Dermis blood vessel endothelial cell (primary cell): ENCODE measurements at places on chromosomes 12 and 14. TPM values are rescaled to one million over a fixed set of nuclear protein-coding genes. Genes with fewer than 3 reads are reported as not detected.

FGD6 gene
- 19.6 and 27.0 TPM in 2 replicates for total RNA-seq

FAIM2 gene
- total RNA-seq: not detected in 2 replicates

RCOR1 gene
- 14.0 and 24.6 TPM in 2 replicates for total RNA-seq

MIPOL1 gene
- total RNA-seq: 9.5 and 13.0 TPM in 2 replicates

ANO6 gene
- total RNA-seq: 66.5 and 89.7 TPM in 2 replicates

SRRM4 gene
- total RNA-seq: not detected in 2 replicates

CSRP2 gene
- total RNA-seq: 21.0 and 22.8 TPM in 2 replicates

SLC17A8 gene
- total RNA-seq: not detected in 2 replicates

CDKN3 gene
- 34.4 and 83.6 TPM in 2 replicates for total RNA-seq

IKZF4 gene
- 0.70 and 1.4 TPM in 2 replicates for total RNA-seq

AGAP2 gene
- under 0.01 and 0.19 TPM in 2 replicates for total RNA-seq

JDP2 gene
- 10.2 and 16.0 TPM in 2 replicates for total RNA-seq

TSPAN19 gene
- total RNA-seq: under 0.01 TPM in 1 of 2 replicates, not detected in the other

TCL1A gene
- not detected in 2 replicates for total RNA-seq

GPR132 gene
- 0.09 and 0.85 TPM in 2 replicates for total RNA-seq

BATF gene
- 2.0 and 3.2 TPM in 2 replicates for total RNA-seq

RDH12 gene
- total RNA-seq: not detected in 2 replicates

ZFYVE26 gene
- total RNA-seq: 23.7 and 26.7 TPM in 2 replicates

GLIPR1L1 gene
- not detected in 2 replicates for total RNA-seq

TOMM20L gene
- not detected in 2 replicates for total RNA-seq

BRAP gene
- 20.6 and 25.5 TPM in 2 replicates for total RNA-seq

FOXG1 gene
- total RNA-seq: not detected in 2 replicates

TAS2R14 gene
- 0.74 and 2.0 TPM in 2 replicates for total RNA-seq

MYG1 gene
- 35.2 and 43.1 TPM in 2 replicates for total RNA-seq

CPNE6 gene
- not detected in 2 replicates for total RNA-seq

DPY19L2 gene
- total RNA-seq: 0.51 and 2.4 TPM in 2 replicates

TGFB3 gene
- 2.6 and 4.1 TPM in 2 replicates for total RNA-seq

ACOT4 gene
- total RNA-seq: 0.34 and 1.3 TPM in 2 replicates

PLEK2 gene
- total RNA-seq: 1.4 TPM in 2 replicates

ARMH4 gene
- 1.5 and 2.0 TPM in 2 replicates for total RNA-seq

ZNF705A gene
- under 0.01 TPM in 1 of 2 replicates, not detected in the other for total RNA-seq

PCK2 gene
- total RNA-seq: 5.8 and 10.5 TPM in 2 replicates

MDGA2 gene
- total RNA-seq: not detected in 2 replicates

FCF1 gene
- 29.6 and 52.5 TPM in 2 replicates for total RNA-seq

KRT6C gene
- not detected in 2 replicates for total RNA-seq

KRT77 gene
- not detected in 2 replicates for total RNA-seq

OTUB2 gene
- 0.68 and 0.84 TPM in 2 replicates for total RNA-seq

SERPINA1 gene
- 0.23 and 0.51 TPM in 2 replicates for total RNA-seq

SPTB gene
- under 0.01 and 0.05 TPM in 2 replicates for total RNA-seq

AQP2 gene
- total RNA-seq: not detected in 2 replicates

KRT86 gene
- total RNA-seq: not detected in 2 replicates

ADAM21 gene
- 0.17 and 0.33 TPM in 2 replicates for total RNA-seq

TAS2R19 gene
- 4.0 and 9.2 TPM in 2 replicates for total RNA-seq

MAP3K9 gene
- 0.14 and 0.68 TPM in 2 replicates for total RNA-seq

IFT43 gene
- 18.6 and 28.4 TPM in 2 replicates for total RNA-seq

AICDA gene
- not detected in 2 replicates for total RNA-seq

LALBA gene
- total RNA-seq: not detected in 2 replicates

EIF4B gene
- 1,240 and 1,351 TPM in 2 replicates for total RNA-seq
